ENCODE measurements at places on chromosomes 6 and 20.

DNA sequence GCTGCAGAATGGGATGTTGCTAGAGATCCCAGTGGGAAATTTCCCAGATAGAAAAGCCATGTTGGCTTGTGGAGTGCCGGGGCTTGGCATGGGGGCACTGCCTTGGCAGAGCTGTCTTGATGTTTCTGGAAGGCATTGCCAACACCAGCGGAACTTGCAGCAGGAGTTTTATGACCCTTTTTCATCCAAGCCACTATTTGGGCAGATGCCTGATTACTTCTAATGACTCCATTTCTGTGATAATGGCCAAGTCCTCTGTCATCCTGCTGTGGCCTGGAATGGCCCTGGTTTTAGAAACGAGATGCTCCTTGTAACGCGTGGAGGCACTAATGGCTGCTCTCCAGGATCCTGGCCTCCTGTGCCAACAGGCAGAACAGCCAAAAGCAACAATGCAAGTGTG, 229.0 kb downstream of the ZNF217 start:
- no peak overlapping the region for H3K4me3 ChIP-seq
- no peaks in the 10 kb centered on the region for H3K36me3 ChIP-seq
- H3K27ac ChIP-seq = no peak overlapping the region
- no peak for DNase-seq
- H3K27me3 ChIP-seq = no peaks in the 10 kb centered on the region

GRCh38 chr6:11732036-11732631, 46.5 kb downstream of the ADTRP start:
- peaks cover 21% of the 10 kb centered on the region for H3K4me1 ChIP-seq
- H3K27ac ChIP-seq = peak overlapping the region; percentile 69
- H3K4me3 ChIP-seq = no peak overlapping the region
- no peaks in the 10 kb centered on the region for H3K27me3 ChIP-seq

DNA sequence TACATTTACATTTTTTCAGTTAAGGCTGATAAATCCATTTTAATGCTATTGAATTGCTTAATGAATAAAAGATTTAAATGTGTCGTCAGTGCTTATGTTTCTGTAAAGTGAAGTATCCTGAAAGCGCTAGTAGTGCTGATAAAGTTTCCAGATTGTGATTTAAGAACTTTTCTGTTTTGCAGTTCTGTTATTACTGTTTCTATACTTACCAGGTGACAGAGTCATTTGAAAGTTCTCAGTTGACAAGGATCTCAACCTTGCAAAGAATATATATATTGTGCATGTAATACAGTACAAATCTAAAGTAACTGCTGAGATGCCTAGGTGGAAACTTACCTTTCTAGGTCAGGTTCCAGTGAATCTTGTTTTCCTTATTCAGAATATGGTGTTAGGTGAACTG, 201.8 kb downstream of the ARID1B start:
- H3K27me3 ChIP-seq = no peaks in the 10 kb centered on the region
- no peak overlapping the region for H3K27ac ChIP-seq
- no peaks in the 10 kb centered on the region for H3K36me3 ChIP-seq
- H3K4me1 ChIP-seq = peaks cover 27% of the 10 kb centered on the region
- H3K4me3 ChIP-seq = no peak overlapping the region

GRCh38 chr6:45555981-45556771, 178.4 kb upstream of the SUPT3H start:
- H3K27ac ChIP-seq = no peak overlapping the region
- H3K4me1 ChIP-seq = no peaks in the 10 kb centered on the region
- no peaks in the 10 kb centered on the region for H3K36me3 ChIP-seq
- H3K4me3 ChIP-seq = no peak overlapping the region

DNA sequence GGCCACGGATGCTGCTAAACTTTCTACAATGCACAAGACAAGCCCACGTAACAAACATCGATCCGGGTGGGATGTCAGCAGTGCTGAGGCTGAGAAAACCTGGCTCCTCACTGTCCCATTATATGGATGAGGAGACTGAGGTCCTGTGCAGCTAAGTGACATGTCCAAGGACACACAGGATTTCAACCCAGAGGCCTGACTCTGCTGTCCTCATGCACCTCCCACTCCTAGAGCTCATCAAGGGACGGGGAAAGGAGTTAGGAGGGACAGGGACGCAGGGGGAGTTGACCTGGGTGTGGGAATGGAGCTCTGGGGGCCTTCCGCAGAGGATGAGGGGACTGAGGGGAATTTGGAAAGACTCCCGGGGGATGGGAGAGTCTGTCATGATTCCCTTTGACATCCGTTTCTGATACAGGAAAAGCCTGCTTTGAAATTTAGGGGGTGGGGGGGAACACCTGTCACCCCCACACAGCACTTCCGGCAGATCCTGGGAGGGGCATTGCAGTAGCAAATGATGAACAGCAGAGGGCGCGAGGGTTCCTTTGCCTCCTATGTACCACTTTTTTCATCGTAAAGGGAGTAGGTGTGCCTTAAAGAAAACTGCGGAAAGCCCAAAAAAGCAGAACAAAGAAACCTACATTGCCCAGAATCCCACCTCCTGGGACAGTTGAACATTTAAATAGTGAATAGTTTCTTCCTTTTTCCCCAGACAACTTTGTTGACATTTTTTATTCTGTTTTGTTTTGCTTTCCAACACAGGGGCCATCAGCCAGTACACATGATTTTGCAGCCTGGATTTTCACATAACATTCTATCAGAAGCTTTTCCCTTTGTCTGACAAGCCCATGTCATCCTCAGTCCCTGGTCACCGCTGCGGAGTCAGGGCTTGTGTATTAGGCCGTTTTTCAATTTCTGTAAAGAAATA, 48.6 kb downstream of the SLC2A10 start:
- no peaks in the 10 kb centered on the region for H3K4me1 ChIP-seq
- H3K4me3 ChIP-seq = no peak overlapping the region
- H3K27me3 ChIP-seq = peaks cover 36% of the 10 kb centered on the region
- no peak for DNase-seq

DNA sequence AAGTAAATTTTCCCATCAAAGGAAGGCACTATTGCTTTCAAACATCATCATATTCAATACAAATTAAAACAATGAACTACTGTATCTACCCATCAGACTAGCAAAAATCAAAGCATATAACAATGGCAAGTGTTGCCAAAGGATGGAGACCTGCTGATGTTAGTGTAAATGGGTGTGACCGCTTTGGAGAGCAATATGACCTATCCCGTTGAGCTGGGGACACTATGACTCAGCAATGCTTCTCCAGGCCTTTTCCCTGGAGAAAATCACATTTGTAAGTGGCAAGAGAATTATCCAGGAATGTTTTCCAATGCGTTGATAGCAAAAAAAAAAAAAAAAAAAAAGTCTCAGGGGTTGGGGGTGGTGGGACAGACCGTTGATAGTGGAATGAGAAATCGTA, 46.1 kb downstream of the PHACTR3 start:
- no peak overlapping the region for H3K4me3 ChIP-seq
- H3K36me3 ChIP-seq = no peaks in the 10 kb centered on the region
- no peak overlapping the region for H3K27ac ChIP-seq

GRCh38 chr6:45901767-45902650, 113.7 kb downstream of the CLIC5 start:
- H3K4me1 ChIP-seq = no peaks in the 10 kb centered on the region
- no peak overlapping the region for H3K27ac ChIP-seq
- H3K27me3 ChIP-seq = no peaks in the 10 kb centered on the region

DNA sequence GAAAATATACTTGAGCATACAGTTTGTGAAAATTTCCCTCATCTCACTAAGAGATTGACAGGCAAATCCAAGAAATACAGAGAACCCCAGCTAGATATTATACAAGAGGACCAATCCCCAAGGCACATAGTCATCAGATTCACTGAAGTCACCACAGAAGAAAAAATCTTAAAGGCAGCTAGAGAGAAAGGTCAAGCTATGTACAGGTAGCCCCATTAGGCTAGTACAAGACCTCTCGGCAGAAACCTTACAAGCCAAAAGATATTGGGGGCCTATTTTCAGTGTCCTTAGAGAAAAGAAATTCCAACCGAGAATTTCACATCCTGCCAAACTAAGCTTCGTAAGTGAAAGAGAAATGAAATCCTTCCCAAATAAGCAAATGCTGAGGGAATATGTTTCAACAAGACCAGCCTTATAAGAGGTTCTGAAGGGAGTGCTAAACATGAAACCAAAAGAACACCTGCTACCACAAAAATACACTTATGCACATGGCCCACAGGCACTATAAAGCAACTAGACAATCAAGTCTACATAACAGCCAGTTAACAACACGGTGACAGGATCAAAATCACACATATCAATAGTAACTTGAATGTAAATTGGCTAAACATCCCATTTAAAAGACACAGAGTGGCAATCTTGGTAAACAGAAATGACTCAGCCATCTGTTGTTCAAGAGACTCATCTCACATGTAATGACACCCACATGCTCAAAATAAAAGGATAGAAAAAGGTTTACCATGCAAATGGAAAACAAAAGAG, 96.3 kb downstream of the FHL5 start:
- no peak overlapping the region for H3K27ac ChIP-seq
- no peak for DNase-seq
- no peaks in the 10 kb centered on the region for H3K27me3 ChIP-seq
- H3K36me3 ChIP-seq = no peaks in the 10 kb centered on the region
- H3K4me1 ChIP-seq = no peaks in the 10 kb centered on the region
- H3K4me3 ChIP-seq = no peak overlapping the region

GRCh38 chr6:37570482-37571133, 70.9 kb upstream of the CCDC167 start:
- DNase-seq = no peak
- H3K27me3 ChIP-seq = peaks cover 62% of the 10 kb centered on the region
- H3K4me3 ChIP-seq = no peak overlapping the region
- H3K36me3 ChIP-seq = no peaks in the 10 kb centered on the region
- no peaks in the 10 kb centered on the region for H3K4me1 ChIP-seq

DNA sequence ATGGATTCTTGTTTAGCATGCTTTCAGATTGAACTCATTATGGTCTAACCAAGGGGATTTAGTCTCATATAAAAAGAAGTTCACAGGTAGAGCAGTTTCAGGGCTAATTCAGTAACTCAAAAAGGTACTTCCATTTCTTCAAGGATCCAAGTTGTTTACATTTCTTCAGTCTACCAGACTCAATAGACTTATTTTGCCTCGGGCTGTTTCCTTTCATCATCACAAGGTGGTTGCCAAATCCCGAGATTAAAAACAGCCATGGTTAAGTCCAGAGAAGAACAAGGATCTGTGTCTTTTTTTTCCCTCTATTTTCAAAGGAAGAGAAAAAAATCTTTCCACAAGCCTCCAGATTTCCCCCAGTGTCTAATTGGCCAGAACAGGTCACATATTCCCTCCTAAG, 69.8 kb upstream of the SNX9 start:
- DNase-seq = no peak
- no peak overlapping the region for H3K4me3 ChIP-seq
- H3K4me1 ChIP-seq = peaks cover 21% of the 10 kb centered on the region
- no peak overlapping the region for H3K27ac ChIP-seq
- peaks cover 14% of the 10 kb centered on the region for H3K27me3 ChIP-seq

DNA sequence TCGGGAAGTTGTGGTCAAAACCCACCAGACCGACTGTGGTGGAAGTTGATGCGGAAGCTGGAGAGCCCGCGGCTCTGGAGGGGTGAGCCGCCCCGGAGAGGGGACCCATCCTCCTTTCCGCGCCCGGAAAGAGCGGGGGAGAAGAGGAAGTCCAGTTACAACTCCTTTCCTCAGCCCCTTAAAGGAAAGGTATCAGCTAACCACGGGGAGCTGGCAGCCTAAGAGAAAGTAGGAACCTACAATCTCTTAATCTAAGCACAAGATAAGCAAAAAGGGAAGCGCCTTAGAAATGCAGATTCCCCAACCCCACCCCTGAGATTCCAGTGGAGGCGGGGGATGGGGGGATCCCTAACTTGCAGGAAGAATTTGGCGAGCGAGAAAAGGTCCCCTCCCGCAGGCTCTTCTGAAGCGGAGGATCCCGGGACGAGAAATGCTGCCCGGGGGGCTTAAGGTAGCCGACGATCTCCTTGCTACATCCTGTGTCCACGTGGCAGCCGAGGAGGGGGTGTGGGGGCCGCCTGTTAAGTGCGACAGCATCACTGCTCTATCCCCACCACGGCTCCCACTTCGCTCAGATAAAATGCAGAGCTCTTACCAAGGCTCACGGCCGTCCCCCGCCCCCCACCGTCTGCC, 87.5 kb downstream of the ZFP64 start:
- peak; percentile 18 for DNase-seq
- H3K4me1 ChIP-seq = peaks cover 18% of the 10 kb centered on the region
- H3K27me3 ChIP-seq = peaks cover 30% of the 10 kb centered on the region
- H3K36me3 ChIP-seq = no peaks in the 10 kb centered on the region

DNA sequence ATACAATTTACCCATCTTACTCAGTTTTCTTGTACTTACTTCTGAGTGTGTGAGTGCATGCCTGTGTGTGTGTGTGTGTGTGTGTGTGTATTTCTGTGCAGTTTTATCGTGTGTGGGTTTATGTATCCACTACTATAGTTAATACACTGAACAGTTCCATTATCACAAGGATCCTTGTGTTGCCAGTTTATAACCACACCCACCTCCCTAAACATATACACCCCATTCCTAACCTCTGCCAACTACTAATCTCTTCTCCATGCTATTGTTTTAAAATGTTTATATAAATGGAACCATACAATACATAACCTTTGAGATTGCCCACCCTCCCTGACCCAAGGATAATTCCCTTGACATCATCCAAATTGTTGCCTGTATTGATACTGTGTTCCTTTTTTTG, 18.7 kb downstream of the POFUT1 start:
- no peak for DNase-seq
- H3K36me3 ChIP-seq = no peaks in the 10 kb centered on the region
- no peaks in the 10 kb centered on the region for H3K27me3 ChIP-seq
- no peak overlapping the region for H3K4me3 ChIP-seq
- H3K4me1 ChIP-seq = peaks cover 31% of the 10 kb centered on the region

GRCh38 chr6:26124781-26125685, 37.8 kb downstream of the HFE start:
- peak overlapping the region; percentile 74 for H3K4me3 ChIP-seq
- peaks cover 2% of the 10 kb centered on the region for H3K36me3 ChIP-seq
- DNase-seq = no peak
- H3K27ac ChIP-seq = peak overlapping the region; percentile 96

DNA sequence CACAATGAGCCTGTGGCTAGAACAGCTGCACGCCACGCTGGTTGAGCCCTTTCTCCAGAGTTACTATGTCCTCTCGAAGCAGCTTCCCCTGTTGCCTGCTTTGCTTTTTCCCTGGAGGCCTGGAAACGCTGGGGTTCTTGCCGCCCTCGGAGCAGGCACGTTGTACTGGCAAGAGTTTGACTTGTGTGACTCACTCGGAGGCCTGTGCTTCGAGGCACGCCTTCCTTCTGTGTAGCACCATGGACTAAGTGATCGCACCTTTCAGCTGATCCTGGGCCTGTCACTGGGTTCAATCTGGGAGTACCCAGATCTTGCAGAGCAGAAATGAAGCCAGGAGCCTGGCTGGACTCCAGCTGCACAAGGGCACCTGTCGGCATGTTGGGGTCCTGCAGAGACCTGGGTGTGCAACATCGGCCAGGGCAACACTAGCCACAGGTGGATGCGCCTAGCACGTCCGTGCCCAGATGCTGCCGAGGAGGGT, 5.2 kb downstream of the INSM1 start:
- no peak overlapping the region for H3K27ac ChIP-seq
- H3K4me3 ChIP-seq = no peak overlapping the region
